RPMI8226 (cell line): ENCODE measurements at places on chromosomes 3 and 15.

DNA sequence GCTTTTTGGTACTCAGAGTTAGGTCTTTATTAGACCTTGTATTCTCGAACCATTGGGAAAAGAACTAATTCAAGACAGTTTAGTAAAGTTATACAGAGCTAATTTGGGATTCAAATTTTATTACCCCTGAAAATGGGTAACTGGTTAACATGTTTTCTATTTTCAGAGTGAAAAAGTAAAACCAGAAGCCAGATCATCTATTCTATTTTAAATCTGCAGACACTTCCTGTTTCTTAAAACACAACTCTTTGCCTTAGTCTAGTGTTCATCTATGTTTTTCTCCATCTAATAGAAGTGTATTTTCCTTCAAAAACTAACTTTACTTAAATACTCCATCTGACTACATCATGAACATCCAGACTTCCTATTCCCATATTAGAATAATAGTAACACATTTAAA is 113.4 kb downstream of the CCNL1 start:
- DNase-seq: no peak

DNA sequence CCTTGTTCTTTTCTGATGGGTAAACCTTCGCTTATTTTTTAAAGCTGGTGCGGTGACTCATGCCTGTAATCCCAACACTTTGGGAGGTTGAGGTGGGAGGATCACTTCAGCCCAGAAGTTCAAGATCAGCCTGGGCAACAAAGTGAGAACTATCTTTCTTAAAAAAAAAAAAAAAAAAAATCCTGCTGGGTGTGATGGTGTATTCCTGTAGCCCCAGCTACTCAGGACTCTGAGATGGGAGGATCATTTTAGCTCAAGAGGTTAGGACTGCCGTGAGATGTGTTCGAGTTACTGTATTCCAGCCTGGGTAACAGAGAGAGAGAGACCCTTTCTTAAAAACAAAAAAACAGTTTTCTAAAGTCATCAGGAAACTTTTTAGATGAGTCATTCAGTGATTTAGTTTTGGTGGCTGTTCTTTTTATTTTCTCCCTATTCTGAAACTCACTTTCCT is 37.7 kb downstream of the SLMAP start:
- DNase-seq: no peak

GRCh38 chr3:43023746-43024145 is 44.6 kb downstream of the GASK1A start:
- no peak for DNase-seq

DNA sequence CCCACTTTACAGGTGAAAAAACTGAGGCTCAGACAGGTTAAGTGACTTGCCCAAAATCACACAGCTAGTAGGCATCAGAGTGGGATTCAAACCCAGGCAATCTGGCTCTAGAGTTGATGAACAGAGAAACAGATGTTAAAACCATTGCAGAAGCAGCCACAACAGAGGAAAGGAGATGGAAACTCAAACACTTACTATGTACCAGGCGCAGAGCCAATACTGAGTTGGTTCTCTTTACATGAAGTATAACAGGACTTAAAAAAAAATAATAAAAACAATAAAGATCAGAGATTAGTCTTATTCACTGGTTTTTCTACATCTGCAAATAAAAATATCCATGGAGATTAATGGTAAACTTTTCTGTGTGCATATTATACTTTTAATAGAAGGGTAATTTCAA is 84.9 kb upstream of the SPATA12 start:
- no peak for DNase-seq

GRCh38 chr3:30299674-30300385 is 306.6 kb upstream of the TGFBR2 start:
- DNase-seq: no peak

- DNase-seq: no peak
Observed at GRCh38 chr15:100715571-100716455, 113.4 kb downstream of the ASB7 start.

- no peak for DNase-seq
Observed at GRCh38 chr15:83489690-83490089, 42.5 kb downstream of the SH3GL3 start.
